ENCODE measurements at places on chromosomes 1 and 21.

GRCh38 chr1:8419861-8420260, 101.9 kb downstream of the SLC45A1 start:
- DNase-seq = no peak

GRCh38 chr1:25580927-25581326, 35.7 kb upstream of the MAN1C1 start:
- DNase-seq = no peak

DNA sequence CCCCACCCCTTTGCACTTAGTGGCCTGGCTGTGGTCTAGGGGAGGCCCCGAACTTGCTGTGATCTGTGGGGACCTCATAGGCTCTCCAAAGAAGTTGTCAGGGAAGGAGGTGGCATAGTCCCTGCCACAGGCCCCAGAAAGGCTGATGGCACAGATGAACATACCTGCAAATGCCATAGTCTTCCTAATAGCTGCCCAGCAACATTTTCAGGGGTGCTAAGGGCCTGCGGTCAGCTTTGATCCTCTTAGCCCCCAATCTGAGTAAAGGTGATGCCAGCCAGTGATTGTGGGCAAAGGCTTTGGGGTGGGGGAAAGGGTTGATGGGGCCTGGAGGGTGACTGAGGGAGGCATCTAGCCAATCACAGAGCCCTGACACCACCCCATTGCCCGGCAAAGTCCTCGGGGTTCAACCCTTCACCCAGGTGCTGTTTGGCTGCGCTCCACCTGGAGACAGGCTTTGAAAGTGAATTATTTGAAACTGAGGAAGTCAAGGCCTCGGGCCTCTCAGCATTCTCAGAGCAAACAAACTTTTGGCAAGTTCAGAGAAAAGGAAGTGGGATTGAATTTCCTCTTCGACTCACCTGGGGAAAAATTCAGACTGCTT, 35.8 kb downstream of the PAX7 start:
- no peak for DNase-seq

- DNase-seq = no peak
These were observed 69.5 kb upstream of the CLDN14 start for GRCh38 chr21:36549470-36549869.

DNA sequence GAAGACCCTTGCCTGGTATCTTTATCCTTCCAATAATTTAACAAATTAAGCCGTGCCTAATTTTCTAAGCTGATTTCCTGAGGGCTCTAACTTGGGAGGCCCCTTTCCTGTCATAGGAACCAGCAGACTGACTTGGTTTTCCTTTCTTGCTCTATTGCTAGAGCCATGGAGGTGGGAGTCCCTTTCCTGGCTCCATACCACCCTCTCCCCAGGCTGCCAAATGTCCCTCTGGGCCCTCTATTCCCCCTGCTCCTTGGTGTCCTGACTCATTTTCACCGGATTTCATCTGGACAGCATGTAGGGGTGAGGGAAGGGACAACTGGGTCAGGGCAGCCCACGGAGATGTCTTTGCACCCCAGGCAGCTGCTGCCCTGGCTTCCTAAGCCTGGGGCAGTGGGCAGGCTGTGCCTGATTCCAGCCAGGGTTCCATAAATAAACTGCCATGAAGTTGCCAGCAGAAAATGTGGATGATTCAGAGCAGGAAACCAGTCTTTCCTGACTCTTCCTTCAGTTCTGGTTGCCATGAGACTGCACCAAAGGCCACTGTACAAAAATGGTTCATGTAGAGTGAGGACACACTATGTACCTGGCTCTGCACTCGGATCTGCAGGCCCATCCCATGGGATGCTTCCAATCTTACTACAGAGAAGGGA, 38.0 kb upstream of the SERBP1 start:
- no peak for DNase-seq

DNA sequence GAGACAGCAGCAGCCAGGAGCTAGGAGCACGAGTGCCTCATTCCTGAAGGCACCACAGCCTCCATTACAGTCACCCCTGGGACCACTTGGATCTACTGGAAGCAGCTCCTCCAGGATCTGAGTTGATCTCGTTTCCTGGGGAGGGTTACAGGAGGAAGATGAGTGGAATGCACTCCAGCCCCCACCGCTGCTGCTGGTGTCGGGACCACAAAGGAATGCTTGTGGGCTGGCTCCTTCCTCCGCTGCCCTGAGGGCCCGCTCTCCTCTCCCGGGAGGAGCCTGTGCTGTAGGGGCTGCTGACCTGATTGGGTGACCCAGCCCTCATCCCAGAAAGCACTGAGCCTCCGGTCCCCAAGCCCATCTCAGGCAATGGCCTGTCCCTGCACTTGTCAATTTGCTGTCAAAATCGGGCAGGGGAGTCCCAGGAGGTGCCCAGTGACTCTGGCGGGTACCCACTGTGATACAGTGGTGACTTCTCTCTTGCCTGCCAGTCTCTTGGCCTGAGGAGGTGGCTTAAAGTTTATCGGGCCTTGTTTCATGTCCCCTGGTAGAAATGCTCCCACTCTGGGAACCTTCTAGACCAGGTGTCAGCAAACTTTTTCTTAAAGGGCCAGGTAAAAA, 23.1 kb downstream of the IL10RB start:
- peak; percentile 81 for DNase-seq

GRCh38 chr1:192546596-192547190, 28.9 kb upstream of the RGS1 start:
- DNase-seq = peak; percentile 47

DNA sequence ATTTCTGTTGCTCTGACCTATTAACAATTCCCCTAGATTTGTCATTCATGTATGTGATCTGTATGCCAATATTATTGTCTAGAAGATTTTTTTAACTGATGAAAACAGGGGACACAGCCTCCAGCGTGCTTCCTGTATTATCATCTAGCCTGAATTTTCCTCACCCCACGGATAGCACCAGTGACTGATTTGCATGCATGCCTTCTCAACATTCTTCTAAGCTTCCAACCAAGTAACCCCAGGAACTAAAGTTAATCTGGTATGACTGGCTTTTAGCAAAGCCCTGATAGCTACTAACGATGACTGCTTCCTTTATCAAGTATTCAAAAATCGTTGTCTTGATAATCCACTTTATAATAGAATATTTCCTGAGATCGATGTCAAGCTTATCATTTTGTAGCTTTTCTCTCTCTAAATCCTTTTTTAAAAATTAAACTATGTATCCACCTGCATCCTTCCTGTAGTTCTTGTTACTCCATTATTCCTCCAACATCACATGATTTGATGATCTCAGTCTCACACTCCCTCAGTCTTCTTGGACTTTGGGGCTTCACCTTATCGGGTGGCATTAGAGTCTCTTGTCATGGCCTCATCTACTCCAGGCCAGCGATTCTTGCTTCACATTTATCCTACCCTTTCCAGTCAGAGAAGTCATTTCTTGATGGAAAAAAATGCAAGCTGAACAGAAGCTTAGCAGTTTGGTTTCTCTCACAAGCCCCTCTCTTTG, 19.0 kb downstream of the BCAR3 start:
- peak; percentile 73 for DNase-seq

- no peak for DNase-seq
These were observed 28.7 kb upstream of the SLC2A5 start for GRCh38 chr1:9097947-9098705.

DNA sequence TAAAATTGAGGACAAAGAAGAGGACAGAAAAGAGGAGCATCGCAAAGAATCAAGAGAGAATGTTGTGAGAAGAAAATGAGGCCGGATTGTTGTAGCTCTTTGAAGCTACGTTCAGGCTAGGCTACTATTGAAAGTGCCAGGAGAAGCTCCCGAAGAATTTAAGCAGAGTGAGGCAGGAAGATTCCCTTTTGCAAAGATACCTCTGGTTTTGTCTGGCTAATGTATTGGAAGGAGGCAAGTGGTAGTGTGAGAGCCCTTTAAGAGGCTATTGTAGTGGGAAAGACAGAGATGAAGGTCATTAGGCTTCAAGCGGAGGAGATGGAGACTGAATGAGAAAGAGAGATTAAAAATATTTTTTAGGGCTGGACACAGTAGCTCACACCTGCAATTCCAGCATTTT, 476.9 kb upstream of the ADGRL2 start:
- no peak for DNase-seq

DNA sequence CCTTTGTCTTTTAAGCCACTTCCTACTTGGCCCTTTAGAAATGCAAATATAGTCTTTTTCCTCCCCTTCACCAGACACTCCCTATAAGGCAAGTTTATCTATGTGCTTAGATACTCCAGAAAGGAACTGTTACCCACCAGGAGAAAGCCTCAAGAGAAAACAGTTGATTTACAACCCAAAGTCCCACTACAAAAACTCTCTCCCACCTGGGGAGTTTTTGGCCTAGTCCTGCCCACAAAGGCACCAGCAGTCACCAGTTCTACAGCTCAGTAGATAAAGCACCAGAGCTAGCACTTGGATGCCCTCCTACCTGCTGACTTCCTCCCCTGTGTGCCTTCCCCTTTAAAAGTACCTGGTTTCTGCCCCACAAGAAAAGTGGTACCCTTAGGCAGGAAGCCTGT, 27.7 kb upstream of the HAO2 start:
- no peak for DNase-seq

DNA sequence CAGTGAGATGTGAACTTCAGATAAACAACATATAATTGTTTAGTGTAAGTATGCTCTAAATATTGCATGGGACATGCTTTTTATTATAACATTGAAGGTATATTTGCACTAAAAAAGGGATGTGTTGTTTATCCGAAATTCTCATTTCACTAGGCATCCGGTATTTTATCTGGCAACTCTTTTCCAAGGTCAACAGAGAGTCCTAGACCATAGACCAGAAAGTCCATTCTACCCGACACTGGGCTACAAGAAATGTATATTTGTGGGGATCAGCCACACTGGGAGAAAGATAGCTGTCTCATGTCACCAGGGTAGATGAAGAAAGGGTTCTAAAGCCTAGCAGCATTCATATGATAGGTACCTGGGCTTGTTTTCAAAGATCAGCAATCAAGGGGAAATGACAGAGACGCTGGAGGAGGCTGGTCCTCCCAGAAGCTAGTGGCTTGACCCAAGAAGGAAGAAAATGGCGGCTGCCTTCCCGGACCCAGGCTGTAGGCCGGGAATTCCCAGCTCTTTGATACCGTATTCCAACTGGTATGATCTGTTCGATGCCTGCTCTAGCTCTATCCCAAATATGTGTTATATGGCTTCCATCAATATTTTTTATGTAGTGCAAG, 161.1 kb upstream of the IRF2BP2 start:
- no peak for DNase-seq

GRCh38 chr21:31182231-31183140, 144.2 kb upstream of the KRTAP19-8 start:
- no peak for DNase-seq

- no peak for DNase-seq
These were observed 89.8 kb downstream of the MAN1C1 start for GRCh38 chr1:25706146-25707089.

DNA sequence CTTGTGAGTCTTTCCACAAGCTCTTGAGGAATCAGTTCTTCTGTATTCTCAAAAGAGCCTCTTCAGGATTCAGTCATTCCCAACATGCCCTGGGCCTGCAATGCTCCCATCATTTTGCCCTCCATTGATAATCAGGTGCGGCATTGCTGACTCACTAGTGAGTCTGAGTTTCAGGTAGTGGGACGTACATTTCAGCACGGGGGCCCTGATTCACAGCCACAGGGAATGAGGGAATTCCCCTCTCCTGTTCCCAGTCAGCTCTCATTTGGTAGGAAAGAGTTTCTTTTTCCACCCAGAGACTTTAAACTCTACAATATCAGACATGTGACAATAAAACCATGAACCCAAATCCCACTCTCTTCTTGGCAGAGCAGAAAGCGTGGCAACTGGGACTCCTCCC, 3.7 kb upstream of the IRF6 start:
- DNase-seq = no peak

GRCh38 chr1:222546548-222547259, 1.2 kb downstream of the HHIPL2 start:
- peak; percentile 80 for DNase-seq

DNA sequence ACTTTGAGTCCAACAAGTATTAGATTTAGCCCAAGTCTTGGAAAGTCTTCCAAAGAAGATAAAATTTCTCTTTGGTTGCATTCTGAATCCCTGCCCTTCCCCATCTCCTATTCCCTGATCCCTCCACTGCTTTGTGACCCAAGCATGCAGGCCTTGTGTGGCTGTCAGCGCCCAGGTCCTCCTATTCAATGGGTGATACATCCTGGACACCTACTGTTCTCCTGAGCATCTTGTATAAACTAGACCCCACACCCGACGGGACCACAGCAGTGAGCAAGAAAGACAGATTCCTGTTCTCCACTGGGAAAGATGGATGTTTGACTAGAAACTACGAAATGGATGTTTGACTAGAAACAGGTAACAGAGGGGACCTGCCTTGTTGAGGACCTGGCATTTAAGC, 136.6 kb downstream of the KIF26B start:
- DNase-seq = no peak

DNA sequence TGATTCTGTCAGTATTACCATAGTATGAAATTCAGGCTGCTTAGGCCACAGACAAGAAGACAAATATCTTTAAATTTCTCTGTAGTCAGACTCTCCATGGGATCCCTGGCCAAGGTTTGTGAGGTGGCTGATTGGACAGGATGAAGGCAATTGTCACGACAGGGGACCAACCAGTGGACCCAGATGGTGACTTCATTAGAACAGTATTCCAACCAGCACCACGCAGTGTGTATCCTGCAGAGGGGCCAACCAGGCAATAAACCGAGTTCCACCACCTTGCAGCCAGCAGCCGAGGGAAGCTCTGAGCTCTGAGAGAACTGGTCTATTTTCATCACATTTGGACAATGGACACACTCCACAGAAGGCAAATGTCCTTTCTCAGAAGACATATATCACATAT, 16.1 kb downstream of the DSCAM start:
- no peak for DNase-seq

- peak; percentile 76 for DNase-seq
These were observed 9.3 kb upstream of the TSNAX start for GRCh38 chr1:231519166-231519565.

GRCh38 chr1:42264511-42265190, 70.4 kb downstream of the FOXJ3 start:
- DNase-seq = peak; percentile 16

- DNase-seq = no peak
These were observed 19.1 kb upstream of the SRSF10 start for GRCh38 chr1:23999156-23999671.

DNA sequence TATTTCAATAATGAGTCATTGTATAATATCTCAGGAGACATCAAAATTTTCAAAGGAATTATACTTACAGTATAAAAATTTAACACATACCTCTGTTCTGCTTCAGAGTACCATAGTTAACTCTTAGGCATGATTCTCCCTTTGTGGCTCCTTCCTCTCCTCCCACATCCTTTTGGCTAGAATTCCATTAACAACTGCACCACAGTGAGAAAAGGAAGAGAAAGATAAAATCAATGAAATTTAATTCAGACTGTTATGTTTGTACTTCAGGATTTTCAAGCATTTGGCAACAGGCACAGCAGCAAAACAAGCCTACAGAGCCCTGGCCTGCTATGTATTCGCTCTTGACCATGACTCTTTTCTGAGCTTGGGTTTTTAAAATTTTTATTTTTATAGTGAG, 57.2 kb upstream of the SGIP1 start:
- peak; percentile 30 for DNase-seq

DNA sequence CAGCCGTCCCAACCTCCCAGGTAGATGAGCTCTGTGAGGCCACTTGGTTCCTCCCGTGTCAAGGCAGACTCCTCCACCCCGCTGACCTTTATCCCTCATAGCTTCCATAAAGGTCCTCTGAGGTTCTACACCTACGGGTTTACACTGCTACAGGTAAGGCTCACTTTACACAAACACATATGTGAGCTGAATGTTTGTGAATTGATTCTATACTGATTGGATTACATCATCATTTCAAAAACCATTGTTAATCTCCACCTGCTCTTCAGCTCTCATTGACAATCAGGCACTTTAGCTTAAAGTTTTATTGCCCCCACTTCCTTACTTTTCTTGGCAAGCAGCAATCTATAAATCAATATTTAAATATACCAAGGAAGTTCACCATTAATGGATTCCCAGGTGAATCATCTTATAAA, 12.8 kb upstream of the RGS16 start:
- no peak for DNase-seq

Data from amniotic epithelial cell (primary cell).